ENCODE measurements at places on chromosomes 4 and X. TPM values are rescaled to one million over a fixed set of nuclear protein-coding genes. Genes with fewer than 3 reads are reported as not detected.
A peak's percentile ranks its signal among the peaks of the same experiment; 100 is the strongest.

The PPBP gene
- 0.95 TPM for total RNA-seq

DNA sequence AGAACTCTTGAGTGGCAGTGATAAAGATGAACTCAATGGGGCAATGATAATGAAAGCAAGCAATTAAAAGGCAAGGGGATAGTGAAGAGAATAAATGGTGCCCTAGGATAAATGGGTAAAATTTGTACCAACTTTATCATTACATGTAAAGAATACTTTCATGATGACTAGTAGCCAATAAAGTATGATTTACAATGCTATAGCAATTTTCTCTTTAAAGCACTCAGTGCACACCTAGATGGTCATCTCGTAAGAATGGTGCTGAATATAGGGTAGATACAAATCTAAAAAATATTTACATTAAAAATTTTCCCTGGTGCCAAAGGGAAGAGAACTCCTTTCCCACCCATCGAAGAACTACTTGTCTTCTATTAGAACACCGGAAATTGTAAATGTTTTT, 651.4 kb downstream of the STPG2 start:
- DNase-seq = no peak

DNA sequence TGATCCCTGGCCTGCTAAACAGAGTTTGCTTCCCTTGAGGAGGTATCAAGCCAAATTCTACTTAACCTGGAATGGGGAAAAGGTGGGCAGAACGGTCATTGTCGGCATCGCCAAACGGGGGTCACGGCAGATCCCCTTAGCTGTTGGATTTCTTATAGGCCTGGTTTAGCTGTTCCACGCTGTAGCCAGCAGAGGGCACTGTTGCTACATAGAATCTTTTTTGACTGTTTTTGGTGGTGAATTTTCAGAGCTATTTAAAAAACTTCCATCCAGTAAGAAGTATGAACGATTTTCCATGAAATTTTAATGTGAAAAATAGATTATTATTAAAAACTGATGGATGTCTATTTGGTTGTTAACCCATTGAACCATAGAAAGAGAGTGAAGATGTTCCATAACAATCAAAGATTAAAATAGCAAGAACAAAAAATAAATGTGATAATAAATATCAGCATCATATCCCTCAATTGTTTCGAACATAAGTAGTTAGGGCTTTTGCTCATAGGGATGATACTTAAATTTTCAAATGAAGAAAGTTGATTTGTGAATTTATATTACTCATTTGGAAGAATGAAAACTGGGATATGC, 56.6 kb downstream of the LINC00632 start:
- peak; percentile 48 for DNase-seq

GRCh38 chr4:143559757-143560147, 46.2 kb downstream of the SMARCA5 start:
- no peak for DNase-seq

GRCh38 chr4:158821228-158821971, 52.6 kb downstream of the FNIP2 start:
- DNase-seq = no peak

DNA sequence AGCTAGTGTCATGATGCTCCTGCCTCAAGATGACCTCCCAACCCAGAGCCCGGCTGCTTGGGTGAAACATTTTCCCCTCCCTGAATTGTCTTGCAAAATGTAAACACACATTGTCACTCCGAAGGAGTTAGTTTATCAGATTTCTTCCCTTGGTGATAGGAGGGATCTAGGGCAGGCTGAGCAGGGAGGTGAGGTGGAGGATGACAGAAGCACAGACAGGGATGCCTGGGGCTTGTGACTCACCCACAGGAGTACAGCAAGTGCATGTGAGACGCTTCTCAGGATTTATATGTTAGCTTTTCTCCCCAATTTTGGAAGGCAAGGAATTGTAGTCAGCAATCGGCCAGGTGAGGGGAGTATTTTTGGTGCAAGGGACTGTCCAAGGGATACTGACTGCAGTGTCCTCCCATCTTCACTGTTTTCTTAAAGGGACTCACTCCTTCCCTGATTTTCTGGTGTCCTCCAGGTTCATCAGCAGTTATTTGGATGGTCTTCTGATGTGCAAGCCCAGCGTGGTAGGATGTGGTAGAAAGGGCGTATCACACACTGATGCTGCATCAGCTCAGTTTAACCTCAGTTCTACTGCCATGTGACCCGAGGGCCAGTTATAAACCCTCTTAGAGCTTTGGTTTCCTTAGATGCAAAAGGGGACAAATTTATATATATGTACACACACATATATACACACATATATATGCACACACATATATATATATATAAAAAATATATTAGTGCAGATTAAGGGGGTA, 46.2 kb upstream of the IGFBP7 start:
- DNase-seq = no peak

DNA sequence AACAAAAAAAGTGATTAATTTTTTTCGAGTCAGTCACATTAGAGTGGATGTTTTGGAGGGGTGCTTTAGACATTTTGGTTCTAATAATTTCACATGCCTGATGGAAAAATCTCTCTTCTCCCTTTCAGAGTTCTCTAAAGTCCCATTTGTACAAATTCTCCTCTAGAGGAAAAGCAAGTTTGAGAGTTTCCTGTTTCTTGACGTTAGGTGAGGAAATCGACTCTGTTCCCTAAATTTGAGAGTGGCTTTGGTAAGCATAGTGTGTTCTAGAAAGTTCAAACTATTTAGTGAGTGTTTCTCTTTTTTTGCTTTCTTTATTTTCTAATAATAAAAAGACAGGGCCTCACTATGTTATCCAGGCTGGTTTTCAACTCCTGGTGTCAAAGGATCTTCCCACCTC, 1.6 kb upstream of the ATP6AP2 start:
- no peak for DNase-seq

- no peak for DNase-seq
Observed at GRCh38 chr4:24720436-24720835, 74.9 kb upstream of the SOD3 start.

DNA sequence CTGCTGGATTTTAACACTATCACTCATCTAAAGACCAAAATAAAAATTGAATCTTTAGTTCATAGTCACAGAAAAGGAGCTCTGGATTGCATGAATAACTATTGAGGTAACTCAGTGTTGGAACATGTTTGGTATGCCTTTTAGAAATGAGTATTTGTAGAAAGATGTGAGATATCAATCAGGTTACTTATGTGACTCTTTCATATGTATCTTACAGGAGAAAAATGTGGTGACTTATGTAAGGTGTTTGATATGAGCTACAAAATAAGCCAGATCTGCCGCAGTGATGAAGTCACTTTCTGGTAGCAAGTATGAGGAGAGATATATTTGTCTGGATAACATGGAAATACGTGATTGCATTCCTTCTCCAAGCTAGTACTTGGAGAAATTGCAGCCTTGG, 1653.3 kb upstream of the PCDH7 start:
- no peak for DNase-seq

DNA sequence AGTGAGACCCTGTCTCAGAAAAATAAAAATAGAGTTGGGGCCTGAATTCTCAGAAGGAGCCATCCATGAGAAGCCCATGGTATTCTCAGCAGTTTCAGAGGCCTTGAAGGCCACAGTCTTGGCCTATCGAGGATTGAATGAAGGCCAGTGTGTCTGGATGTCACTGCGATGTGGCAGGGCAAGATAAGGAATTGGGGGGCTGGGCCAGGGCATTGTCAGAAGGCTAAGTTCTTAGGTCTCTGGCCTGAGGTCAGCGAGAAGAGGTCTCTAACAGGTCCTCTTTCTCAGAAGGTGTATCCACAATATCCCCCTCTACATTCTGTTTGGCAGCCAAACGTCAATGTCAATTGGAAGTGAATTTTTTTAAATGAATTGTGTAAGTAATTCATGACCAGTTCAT, 5.7 kb downstream of the ZNF275 start:
- no peak for DNase-seq

DNA sequence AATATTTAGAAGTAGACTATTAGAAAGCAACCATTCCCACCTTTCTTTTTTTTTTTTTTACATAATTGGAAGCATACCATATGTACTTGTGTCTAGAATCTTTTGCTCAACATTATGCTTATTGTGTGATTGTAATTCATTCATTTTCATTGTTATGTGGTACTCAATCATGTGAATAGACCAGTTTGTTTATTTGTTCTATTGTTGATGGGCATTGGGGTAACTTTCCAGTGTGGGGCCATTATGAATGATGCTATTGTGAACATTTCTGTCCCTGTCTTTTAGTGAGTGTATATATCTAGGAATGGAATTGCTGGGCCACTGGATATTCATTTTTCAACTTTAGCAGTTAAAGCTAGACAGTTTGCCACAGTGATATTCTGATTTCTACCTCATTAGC, 62.5 kb upstream of the MCUB start:
- DNase-seq = no peak

The ELF4 gene
- 17.3 TPM for total RNA-seq

DNA sequence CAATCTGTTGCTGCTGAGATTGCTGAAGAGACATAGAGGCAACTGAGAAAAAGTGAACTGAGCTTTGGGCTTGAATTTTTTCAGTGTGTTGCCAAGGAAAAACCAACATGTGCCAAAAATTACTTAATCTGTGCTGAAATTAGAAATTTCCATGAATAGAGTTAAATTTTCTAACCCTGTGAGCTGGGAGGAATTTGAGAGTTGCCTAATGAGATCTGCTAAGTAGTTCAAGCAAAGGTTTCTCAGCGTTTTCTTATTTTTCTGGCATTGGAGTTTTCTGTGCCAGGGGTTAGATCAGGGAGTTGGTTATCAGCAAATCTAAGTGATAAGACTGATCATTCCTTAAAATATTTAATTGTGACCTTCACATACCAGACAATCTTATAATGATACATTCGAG, 457.5 kb upstream of the GNPDA2 start:
- DNase-seq = no peak

- no peak for DNase-seq
Observed at GRCh38 chrX:4710618-4711433, 997.4 kb upstream of the PRKX start.

- no peak for DNase-seq
Observed at GRCh38 chrX:128057421-128057820, 5.2 kb upstream of the ACTRT1 start.

GRCh38 chr4:188714501-188714900, 575.3 kb downstream of the TRIML1 start:
- DNase-seq = no peak

GRCh38 chr4:169143335-169143734, 127.4 kb downstream of the SH3RF1 start:
- DNase-seq = no peak

- DNase-seq = no peak
Observed at GRCh38 chrX:106898462-106898861, 4.7 kb downstream of the RIPPLY1 start.

The DCTD gene
- total RNA-seq = 54.3 TPM

- no peak for DNase-seq
Observed at GRCh38 chrX:133939655-133940302, 45.6 kb downstream of the GPC3 start.

DNA sequence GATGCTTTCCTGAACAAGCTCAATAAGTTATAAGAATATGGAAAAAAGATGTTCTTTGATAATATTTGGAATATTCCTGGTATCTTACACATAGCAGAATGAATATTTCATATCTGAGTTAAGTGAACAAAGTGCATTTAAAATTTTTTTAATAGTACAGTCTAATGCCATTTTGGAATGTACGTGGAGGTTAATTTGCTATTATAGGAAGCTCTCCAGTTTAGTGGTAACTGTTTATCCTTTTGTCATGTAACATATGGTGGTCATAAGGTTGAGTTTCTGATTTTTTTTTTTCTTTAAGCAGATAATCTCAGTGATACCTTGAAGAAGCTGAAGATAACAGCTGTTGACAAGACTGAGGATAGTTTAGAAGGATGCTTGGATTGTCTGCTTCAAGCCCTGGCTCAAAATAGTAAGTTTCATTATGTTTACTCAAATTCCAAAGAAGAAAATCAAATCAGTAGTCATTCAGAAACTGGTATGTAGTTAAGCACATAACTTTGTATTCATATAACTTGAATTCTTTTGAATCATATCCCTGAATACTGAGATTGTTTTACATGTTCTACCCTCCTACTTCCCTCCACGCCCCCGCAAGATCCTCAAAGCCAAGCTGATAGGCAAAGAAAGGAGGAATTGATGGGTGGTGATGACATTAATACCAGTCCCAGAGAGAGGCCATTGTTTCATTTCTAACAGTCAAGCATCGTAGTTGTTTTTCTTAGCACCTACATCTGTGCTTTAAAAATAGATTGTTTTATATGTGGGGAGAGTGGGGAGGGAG, 32.1 kb downstream of the RAP1GDS1 start:
- no peak for DNase-seq

- no peak for DNase-seq
Observed at GRCh38 chr4:77010841-77011354, 61.3 kb downstream of the SEPTIN11 start.

The NXF3 gene
- total RNA-seq = not detected

The CYBB gene
- 1.6 TPM for total RNA-seq

The ARHGAP24 gene
- 0.30 TPM for total RNA-seq

The CLNK gene
- total RNA-seq = 0.17 TPM

All from CD4-positive, alpha-beta T cell (primary cell).